Ovary (tissue), 10 donors: ENCODE measurements at places on chromosomes 6 and 20. TPM values are rescaled to one million over a fixed set of nuclear protein-coding genes. Genes with fewer than 3 reads are reported as not detected.

ISM1 gene
- 0.80 TPM for total RNA-seq

MTO1 gene
- total RNA-seq: 43.1 TPM

PABPC1L gene
- total RNA-seq: 31.2 TPM

FAM8A1 gene
- 31.5 TPM for total RNA-seq

PLG gene
- total RNA-seq: not detected
